Activated CD8-positive, alpha-beta memory T cell treated with anti-CD3 and anti-CD28 coated beads, Interleukin-2, amount 10 ng/mL, durations not matched to agents 7 days and 5 days (primary cell): ENCODE measurements at places on chromosomes 4 and X.

- no peak for DNase-seq
These were observed 2.9 kb upstream of the TLR6 start for GRCh38 chr4:38859501-38859900.

DNA sequence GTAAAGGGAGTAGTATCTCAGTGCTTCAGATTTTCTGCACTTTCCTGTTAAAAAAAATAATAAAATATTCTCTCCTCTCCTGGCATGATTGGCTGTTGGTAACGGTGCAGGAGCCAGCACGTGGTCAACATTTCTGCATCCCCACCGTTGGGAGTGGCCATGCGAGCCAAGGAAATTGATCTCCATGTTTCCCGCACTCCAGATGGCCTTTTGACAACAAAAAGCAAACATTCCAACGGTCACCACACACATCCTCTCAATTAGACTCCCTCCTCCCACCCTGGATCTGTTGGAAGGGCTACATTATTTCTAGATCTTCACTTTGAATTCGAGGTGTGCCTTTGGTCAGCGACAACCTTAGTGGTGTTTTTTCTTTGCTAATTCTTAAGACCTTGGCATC is 45.0 kb downstream of the STK32B start:
- DNase-seq, result no peak

GRCh38 chr4:182179751-182180150 is 63.5 kb upstream of the TENM3 start:
- no peak for DNase-seq

DNA sequence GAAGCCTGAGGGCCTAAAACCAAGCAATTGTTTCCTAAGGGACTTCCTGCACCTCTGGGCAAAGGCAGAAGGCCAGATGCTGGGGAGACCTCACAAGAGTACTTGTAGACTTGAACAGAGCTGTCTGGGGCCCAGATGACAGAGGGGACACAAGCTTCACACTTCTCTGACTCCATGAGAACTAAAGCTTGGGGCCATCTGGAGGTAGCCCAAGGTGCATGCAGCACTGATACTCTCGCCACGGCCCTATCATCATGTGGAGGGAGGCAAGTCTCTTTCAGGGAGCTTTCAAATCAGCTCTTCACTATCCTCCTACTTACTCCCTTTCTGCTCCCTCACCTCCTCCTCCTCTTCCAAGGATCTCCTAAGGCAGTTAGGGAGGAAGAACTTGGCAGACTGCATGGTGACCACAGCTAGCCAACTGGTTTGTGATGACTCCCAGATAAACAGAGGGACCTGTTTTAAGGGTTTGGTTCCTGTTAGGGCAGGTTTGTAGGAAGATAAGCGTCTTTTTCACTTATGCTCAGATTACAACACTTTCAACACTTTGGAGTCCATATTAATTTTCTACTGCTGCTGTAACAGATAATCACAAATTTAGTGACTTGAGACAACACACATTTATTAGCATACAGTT is 23.8 kb downstream of the MSL3 start:
- DNase-seq, result no peak

DNA sequence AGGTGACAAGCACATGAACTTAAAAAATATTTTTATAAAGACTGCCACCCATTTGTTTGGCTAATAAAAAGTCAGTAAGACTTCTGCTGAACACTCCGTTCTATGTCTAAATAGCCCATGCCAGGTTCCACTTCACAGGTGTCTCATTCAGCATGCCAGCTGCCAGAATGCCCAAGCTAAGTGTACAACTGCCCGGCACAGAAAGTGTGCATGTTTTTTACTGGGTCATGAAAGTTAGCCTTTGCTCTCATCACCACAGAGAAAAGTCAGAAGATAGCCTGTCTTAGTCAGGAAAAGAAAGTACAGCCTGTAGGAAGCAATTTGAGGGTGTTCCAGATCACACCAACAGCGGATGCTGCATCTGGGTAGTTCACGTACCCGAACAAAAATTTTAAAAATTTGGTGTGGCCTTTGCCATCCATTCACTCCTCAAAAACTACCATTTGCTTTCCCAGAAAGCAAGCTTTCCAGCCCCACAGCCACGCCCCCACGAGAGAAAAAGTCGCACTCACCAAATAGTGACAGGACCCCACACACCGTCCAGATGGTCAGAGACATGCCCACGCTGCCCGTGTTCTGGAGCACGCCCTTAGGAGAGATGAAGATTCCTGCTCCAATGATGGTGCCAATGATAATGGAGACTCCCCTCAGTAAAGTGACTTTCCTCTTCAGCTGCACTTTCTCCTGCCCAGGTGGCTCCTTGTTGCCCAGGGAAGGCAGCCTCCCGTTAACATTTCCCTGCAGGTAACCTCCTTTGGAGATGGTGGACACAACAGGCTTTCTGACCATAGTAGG is 671 bp downstream of the SLC7A11 start:
- peak; percentile 45 for DNase-seq

- DNase-seq, result no peak
These were observed 1290.5 kb downstream of the ADGRL3 start for GRCh38 chr4:62490635-62491034.

DNA sequence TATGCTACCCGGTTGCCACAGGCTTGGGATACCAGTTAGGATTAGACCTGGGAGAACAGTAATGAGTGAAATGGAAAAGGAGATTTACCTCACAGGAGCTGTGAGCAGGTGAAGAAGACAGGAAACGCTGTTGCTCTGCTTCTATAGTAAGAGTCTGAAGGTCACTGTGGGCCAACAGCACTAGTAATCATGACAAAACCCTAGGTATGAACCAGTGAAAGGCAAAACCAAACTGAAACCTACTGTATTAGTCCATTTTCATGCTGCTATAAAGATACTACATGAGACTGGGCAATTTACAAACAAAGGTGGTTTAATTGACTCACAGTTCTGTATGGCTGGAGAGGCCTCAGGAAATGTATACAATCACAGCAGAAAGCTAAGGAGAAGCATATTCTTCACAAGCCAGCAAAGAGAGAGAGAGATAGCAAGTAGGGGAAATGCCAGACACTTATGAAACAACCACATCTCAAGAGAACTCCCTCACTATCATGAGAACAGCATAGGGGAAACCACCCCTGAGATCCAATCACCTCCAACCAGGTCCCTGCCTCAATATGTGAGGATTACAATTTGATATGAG is 736.7 kb upstream of the INTU start:
- no peak for DNase-seq

GRCh38 chr4:40317916-40318658 is 17.0 kb upstream of the CHRNA9 start:
- no peak for DNase-seq

DNA sequence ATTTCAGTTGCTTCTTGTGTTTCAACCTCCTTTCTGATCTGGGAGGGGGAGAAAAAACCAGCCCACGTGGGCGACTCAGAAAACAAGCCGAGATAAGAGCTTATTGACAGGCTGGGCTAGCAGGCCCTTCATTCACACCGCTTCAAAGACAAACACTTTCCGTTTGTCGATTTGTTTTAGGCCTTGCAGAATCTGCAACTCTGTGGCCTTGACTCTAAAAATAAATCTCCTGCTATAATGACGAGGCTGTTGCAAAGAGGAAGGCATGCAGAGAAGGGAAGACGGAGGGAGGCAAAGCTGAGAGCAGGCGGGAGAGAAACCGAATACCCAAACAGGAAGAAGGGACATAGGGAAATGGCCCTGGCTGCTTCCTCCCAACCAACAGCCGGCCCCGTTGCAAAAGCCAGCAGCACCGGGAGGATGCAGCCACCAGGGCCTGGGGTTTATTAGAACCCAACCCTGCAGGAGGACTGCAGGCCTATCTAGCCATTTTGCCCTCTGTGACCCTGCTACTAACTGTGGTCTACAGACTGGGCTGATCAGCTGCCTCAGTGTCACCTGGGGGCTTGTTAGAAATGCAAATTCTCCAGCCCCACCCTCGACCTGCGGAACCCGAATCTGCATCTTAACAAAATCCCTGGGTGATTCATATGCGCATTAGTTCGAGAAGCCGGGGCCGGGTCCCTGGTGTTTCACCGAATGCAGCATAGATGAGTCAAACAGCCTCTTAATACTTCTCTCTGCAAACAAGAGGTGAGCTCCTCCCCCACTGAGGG is 325.5 kb downstream of the BCOR start:
- DNase-seq, result peak; percentile 78

- peak; percentile 49 for DNase-seq
These were observed at the start of gene TLR2 for GRCh38 chr4:153684182-153684970. TSS of gene TLR2 (plus strand) at chr4:153684280. CDS start at chr4:153702908, 18,628 bp downstream.

GRCh38 chr4:181213551-181213950 is 1029.7 kb upstream of the TENM3 start:
- no peak for DNase-seq

- DNase-seq, result no peak
These were observed 139.7 kb upstream of the SPRY1 start for GRCh38 chr4:123256901-123257300.

DNA sequence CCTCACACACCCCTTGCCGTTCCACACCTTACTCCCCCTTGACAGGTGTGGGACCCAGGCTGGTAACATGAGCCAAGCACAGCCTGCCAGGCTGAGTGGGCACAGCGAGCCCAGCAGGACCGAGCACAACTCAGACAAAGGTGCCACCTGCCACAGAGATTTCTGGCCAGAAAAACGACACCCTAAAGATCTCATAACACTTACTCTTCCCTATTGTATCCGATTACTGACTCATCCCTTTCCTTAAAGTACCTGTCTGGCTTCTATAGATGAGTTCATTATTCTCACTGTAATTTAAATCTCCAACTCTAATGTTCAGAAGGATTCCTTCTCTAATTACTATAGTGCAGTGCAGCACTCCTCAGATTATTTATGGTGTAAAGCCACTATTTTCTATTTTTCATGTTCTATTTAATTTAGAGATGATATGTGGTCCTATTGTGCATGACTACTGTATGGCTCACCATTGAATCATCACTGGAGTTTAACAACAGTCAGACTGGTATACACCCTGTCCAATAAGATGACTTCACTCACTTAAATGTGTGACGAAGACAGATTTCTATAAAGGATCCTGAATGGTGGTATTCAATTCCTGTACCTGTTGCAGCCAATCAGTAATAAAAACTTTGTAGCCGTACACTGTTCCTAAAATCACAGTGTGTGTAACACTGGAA is 7.6 kb upstream of the SYTL5 start:
- DNase-seq, result no peak

- DNase-seq, result no peak
These were observed 280.3 kb downstream of the INPP4B start for GRCh38 chr4:142565771-142566170.

DNA sequence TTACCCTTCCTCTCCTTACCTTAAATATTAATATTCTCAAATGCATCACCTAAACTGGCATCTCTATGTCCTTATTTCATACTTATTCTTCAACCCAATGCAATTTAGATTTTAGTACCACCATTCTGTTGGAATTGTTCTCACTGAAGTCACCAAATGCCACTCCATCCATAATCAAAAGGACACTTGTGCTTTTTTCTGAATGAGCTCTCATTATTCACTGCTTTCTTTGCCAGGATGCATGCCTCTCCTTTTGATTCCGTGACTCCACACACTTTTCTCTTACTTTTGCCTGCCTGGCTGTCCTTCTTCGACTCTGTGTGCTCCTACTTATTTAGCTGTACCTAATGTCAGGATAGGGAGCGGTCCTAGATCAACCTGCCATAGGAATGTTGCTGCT is 633.1 kb upstream of the BOD1L1 start:
- no peak for DNase-seq

GRCh38 chr4:26319949-26320537 is 771 bp upstream of the RBPJ start:
- peak; percentile 70 for DNase-seq

DNA sequence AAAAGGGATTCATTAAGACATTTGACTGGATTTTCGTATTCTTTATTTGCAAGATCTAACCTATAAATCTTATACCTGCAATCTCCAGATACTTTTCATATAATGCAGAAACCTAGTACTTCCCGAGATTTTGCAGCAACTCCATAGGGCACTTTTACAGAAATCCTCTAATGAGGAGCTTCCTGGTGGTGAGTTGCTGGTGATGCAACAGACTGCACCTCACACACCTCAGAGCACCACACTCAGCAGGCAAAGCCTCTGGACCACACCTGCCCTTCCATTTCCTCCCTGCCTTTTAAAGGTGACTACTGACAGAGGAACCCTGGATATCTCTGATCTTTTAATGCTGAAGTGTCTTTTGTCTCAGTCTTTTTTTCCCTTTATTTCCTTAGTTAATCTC is 289.4 kb downstream of the TRAM1L1 start:
- no peak for DNase-seq

- DNase-seq, result no peak
These were observed at the start of gene C4orf51 for GRCh38 chr4:145679991-145680455. TSS of gene C4orf51 (plus strand) at chr4:145680146. CDS start at chr4:145680204, 58 bp downstream.

DNA sequence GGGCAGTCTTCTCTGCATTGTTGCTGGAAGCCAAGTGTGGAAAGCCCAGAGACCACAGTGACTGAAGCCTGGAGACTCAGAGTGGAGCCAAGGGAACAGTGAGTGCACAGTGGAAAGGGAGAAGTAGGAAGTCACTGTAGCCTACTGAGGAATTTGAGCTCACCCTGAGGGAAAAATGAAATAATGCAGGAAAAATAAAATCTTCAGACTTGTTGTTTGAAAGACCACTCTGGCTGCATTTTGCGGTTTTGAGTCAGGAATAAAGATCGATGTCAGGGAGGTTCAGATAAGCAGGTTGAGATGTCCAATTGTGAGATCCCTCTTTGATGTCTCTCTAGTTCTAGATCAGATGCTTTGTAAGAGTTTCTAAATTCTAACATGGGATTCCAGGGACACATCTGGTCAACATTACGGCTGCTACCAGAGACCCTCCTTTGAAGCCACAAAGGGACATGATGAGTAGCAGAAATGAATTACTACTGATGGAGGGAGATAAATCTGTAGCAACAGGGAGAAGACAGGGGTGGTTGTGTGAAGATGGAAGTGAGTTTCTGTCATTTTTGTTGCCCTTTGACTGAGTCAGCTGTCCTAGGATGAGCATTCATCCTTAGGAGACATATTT is 8.4 kb downstream of the ADH4 start:
- no peak for DNase-seq

- DNase-seq, result no peak
These were observed 43.6 kb downstream of the RAPGEF2 start for GRCh38 chr4:159146488-159146887.

GRCh38 chr4:13703096-13703495 is 75.6 kb upstream of the BOD1L1 start:
- DNase-seq, result no peak

GRCh38 chr4:158255727-158256324 is 45.5 kb downstream of the TMEM144 start:
- no peak for DNase-seq

GRCh38 chr4:114694770-114695169 is 96.2 kb downstream of the UGT8 start:
- no peak for DNase-seq
